ENCODE measurements at places on chromosomes 16 and 17.

GRCh38 chr17:42045719-42046118, 4.7 kb downstream of the C17orf113 start:
- DNase-seq = no peak

DNA sequence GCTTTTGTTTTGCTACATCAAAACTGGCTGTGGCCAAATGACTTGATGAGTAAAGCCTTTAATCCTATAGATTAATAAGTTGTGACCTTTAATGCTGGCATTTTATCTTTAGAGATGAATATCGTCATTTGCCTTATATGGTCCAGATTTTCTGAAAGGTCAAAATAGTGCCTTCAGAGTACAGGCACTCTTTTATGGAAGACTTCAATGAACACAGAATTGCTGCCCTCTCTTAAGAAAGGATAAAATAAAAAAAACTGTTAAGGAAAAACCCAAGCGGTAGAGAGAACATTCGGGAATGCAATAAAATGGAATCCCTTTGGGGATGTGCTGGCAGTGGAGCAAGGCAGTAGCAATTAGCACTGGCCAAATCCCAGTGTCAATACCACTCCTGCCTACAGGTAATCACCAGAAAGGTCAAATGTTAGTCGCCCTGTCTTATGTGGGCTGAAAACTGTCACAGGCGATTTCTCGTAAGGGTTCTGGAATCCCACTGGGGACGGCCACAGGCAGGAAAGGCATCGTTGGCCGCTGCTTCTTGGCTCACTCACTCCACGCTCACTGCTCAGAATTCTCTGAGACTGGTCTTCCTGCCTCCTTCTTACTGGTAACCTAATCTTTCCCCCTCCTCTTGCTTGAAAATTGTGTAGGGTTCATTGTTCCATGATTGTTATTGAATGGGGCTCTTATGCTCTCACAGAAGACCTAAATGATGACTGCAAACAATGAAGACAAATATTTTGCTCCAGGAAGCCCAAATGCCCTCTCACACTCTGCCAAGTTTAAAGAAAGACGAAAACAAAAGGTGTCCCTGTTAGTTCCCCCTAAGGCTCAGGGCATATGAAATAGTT, 45.4 kb upstream of the HSBP1 start:
- DNase-seq = peak; percentile 20

DNA sequence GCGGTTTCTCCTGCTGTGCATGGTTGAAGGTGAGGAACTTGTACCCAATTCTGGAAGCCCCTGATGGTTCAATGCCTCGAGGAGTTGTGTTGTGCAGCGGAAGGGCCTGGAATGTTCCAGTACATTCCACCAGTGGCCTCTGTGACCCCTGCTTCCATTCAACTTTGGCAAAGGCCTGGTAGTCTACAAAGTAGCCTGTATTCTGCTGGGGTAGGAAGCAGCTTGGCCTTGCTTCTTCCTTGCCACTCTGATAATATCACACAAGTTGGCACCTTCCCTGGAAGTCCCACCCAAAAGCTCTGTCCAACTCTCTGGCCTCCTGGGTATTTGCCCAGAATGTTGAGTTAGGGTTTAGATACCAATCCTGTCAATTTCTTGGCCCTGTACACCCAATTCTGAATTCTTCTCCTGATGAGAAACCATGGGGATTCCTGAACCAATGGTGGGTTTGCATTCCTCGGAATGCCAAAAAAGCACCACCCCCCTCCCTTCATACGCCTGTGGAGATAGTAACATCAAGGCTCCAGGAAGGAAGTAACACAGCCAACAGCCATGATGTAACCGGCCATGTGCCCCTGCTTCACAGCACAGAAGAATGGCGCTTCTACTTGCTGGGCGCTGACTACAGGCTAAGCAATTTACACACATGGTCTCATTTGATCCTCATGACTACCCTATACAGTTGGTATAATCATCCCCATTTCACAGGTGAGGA, 11.8 kb upstream of the FAM117A start:
- no peak for DNase-seq

DNA sequence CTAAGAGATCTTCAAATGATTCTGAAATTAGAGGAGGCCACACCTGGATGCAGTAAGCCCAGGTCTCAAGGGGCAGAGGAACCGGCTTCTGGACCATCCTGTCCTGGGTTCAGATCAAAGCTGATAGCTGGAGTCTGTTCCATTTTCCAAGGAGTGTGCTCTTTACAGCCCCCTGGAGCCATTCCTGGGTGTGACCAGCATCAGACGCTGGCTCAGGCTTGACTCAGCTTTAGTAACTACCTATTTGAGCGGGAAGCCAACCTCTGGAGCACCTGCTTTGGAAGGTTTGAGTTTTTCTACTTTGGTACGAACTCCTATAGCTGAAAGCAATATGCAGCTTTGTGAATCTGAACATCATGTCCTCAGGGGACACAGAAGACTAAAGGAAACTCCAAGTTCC, 12.9 kb upstream of the BBS2 start:
- DNase-seq = no peak

DNA sequence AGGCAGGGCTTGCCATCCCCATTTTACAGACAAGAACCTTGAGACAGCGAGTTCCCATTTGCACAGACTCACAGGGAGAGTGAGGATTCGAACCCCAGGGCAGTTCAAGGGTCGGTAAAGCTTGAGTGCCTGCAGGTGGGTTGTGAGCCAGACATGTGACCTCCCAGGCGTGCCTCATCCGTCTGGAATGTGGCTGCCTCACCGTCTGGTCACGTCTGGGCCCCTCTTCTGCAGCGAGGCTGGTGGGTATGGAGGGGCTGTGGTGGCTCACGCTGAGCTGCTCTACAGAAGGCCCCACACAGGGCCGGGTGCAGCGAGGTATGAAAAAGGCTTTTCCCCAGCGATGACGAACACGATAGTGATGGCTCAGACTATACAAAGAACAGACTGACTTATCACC, 35.8 kb upstream of the LHX1 start:
- no peak for DNase-seq

GRCh38 chr17:76354747-76355310, 1.1 kb upstream of the PRPSAP1 start:
- DNase-seq = peak; percentile 5

DNA sequence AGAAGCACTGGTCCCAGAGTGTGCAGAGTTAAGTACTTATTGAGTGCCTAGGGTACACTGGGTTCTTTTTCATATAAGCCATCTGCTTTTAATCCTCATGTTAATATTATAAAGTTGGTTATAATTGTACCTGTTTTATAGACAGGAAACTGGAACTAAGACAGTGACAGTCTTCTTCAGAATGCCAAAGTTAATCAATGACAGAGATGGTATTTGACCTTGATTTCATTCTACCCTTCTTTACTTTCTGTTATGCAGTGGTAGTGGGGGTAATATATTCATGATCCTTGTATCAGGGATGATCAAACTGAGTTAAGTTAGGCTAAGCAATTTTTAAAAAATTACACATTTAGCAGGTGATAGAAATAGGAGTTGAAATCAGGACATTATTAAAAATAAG, 108.6 kb upstream of the GOT2 start:
- DNase-seq = no peak

DNA sequence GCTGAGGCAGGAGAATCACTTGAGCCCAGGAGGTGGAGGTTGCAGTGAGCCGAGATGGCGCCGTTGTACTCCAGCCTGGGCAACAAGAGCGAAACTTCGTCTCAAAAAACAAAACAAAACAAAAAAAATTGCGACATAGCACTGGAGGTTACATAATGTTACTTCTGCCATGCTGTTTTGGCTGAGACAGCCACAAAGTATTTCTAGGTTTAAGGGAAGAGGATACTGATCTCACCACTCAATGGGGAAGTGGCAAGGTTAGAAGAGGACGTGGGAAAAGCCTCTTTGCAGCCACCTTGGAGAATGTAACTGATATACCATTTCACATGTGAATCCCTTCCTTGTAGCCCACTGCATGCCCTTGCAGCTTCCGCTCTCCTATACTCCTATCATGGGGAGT, 131.2 kb upstream of the NLRP1 start:
- DNase-seq = no peak

- DNase-seq = no peak
Measured at GRCh38 chr16:733382-734207, 6.7 kb downstream of the HAGHL start.

DNA sequence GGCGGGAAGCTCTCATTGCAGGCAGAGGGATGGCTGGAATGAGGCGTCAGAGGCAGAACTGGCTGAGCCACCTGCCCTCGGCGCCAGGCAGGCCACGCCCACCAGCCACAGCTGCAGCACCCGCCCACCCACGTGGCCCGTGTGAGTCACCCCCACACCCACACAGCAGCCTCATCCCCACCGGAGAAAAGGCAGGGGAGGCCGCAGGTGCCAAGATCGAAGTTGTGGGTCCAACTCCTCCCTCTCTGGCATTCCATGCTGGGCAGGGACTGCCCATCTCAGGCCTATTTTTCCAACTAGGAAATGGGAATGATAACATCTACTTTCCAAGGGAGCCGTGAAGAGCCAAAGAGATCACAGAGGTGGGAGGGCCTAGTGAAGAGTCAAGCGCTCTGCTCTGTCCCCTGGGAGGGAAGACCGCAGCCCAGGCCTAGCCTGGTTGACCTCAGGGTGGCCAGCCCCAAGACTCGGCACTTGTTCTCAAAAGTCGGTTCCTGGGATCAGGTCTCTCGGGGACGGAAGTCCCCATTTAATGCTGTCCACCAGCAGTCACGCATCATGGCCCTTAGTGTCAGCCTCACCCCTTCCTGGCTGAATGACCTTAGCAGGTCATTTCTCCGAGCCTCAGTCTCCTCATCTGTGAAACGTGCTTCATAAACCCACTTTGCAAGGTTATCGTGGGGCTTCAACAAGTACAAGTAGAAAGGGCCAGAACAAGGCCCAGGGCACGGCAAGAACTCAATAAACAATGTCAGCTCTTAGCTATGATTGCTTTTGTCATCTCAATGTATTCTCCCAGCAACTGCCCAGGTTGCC, at the start of gene TRPV3:
Gene TRPV3 (minus strand): TSS at position 45 of the 816 bp plus-strand sequence. CDS start 2,962 bp downstream, outside the sequence.
- no peak for DNase-seq

DNA sequence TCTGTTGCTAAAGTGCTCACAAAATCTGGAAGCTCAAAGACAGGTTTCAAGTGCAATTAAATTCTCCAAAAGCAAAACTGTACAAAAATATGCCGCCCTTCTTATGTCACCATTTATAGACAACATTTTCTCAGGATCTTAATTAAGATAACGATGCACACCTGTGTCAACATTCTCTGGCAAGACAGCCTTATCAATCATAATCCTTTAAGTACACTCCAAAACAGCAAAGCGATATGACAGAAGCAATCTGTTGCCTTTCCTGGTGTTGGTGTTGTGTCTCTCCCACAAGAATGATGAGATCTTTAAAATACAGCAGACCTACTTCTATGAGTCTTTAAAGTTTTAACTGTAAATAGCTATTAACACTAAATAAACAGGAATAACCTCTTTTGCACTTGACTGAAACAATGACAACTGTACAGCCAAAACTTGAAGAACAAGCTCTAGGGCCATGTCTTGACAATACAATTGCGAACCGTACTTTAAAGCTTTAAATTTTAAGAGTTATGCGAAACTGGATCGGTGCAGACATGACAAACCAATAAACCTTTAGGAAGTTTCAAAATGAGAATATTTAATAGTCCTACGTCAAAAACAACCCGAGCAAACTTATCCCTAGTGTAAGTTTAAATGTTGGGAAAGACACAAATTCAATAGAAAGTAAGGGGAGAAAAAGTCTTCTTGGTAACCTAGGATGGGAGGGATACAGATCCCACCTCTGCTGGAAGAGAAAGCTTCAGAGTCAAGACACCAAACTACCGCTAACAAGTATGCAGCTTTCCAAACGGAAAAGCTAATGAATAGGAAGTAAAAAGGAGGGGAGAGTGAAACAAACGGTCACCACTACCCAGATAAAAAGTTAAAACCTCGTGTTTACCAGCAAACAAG, 3.3 kb upstream of the IRX5 start:
- DNase-seq = no peak

DNA sequence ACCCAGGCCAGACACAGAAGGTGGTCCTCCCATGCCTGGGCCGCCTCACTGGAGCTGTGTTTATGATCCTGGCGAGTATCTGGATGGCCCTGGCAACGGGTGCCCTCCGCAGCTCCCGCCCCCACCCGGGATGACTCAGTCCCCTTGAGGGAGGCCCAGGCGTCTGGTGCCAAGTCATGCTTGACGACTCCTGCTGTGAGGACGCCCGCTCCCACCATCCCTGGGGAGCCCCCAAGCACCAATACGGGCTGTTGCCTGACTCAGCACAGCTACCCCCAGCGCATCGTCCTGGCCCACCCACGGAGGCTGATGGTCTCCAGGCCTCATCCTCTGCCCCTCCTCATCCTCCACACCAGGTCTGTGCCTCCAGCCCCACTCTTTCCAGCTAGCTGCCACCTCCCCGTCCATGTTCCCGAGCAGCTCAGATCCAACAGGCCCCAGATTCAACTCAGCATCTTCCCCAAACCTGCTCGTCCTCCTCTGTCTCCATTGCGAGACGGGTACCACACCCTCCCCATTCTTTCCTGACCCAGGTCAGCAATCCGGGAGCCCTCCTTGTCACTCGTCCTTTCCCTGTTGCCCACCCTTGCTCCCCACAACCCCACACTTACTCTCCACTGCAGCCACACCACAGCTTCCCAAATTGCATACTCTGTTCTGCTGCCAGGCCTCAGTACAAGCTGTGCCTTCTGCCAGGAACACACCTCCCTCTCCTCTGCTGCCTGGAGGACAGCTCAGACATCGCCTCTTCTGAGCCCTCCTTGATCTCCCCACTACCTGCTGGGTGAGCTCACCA, 2.6 kb downstream of the CAMKK1 start:
- no peak for DNase-seq

GRCh38 chr17:45001310-45001709, 33.2 kb upstream of the C1QL1 start:
- no peak for DNase-seq

- no peak for DNase-seq
Measured at GRCh38 chr16:7805686-7806396, 473.2 kb downstream of the RBFOX1 start.

DNA sequence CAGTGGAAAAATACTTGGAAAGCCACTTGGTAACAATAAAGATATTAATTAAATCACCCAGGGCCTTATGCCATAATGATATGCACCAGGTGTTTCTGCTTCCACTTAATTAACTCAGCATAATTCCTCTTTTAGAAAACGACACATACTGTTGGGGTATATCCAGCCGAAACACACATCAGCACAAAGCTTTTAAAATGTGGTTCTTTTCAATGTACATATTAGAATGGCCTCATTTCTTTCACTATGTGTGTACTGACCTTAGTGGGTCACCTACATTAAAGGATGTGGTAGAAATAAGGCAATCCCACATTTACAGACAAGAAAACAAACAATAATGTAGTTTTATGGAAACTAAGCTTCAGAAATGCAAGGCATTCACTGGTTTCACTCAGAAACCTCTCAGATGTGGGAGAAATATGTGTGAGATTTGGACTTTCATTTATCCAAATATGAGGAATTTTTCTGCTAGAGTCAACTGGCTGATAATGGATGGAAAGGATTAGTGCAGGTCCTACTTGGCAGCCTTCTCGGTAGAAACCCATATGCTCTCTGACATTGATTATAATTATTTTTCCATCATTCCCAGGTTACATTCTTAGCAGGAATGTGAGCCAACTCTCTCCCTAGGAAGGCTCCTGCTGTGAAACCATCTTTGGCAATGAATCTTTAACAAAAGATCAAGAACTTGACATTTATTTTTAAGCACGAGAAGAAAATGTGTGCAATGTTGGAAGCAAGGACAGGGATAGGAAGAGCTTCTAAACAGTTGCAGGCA, 66.7 kb upstream of the DHX40 start:
- no peak for DNase-seq

GRCh38 chr16:12021578-12022253, 45.2 kb downstream of the SNX29 start:
- no peak for DNase-seq
